Bronchial epithelial cell (primary cell): ENCODE measurements at places on chromosomes 2 and 18. TPM values are rescaled to one million over a fixed set of nuclear protein-coding genes. Genes with fewer than 3 reads are reported as not detected.

The C1QL2 gene
- total RNA-seq, result not detected in 2 replicates

The MAL gene
- 1.1 and 11.0 TPM in 2 replicates for total RNA-seq

The EFEMP1 gene
- total RNA-seq, result 113 and 227 TPM in 2 replicates

The CYTIP gene
- not detected in 2 replicates for total RNA-seq

The GPR17 gene
- total RNA-seq, result not detected in 2 replicates

The GRP gene
- total RNA-seq, result not detected in 2 replicates

The ATP8B1 gene
- 20.8 and 32.1 TPM in 2 replicates for total RNA-seq

The G6PC2 gene
- total RNA-seq, result not detected in 2 replicates

The RAMP1 gene
- total RNA-seq, result 2.1 and 2.3 TPM in 2 replicates

The ARHGAP28 gene
- total RNA-seq, result 0.26 and 0.38 TPM in 2 replicates

The SULT1C4 gene
- total RNA-seq, result not detected in 2 replicates

The C2orf15 gene
- 0.90 and 1.1 TPM in 2 replicates for total RNA-seq

The IL36RN gene
- total RNA-seq, result 1.1 and 1.9 TPM in 2 replicates

The OR6B2 gene
- total RNA-seq, result not detected in 2 replicates

The HOXD12 gene
- not detected in 2 replicates for total RNA-seq

The CYRIA gene
- total RNA-seq, result 0.79 and 4.1 TPM in 2 replicates

The RBKS gene
- 0.79 and 0.90 TPM in 2 replicates for total RNA-seq

The LRRC30 gene
- total RNA-seq, result not detected in 2 replicates

The SCG2 gene
- 0.13 and 0.26 TPM in 2 replicates for total RNA-seq

The GATA6 gene
- 2.9 and 3.1 TPM in 2 replicates for total RNA-seq

The LYG1 gene
- 0.26 and 0.77 TPM in 2 replicates for total RNA-seq

The ITGB6 gene
- total RNA-seq, result 21.1 and 31.5 TPM in 2 replicates

The NTSR2 gene
- not detected in 2 replicates for total RNA-seq

The MSTN gene
- under 0.01 TPM in 1 of 2 replicates, not detected in the other for total RNA-seq
